Occipital lobe (tissue), 3 donors: ENCODE measurements at places on chromosomes 13 and 19. TPM values are rescaled to one million over a fixed set of nuclear protein-coding genes. Genes with fewer than 3 reads are reported as not detected.

DNA sequence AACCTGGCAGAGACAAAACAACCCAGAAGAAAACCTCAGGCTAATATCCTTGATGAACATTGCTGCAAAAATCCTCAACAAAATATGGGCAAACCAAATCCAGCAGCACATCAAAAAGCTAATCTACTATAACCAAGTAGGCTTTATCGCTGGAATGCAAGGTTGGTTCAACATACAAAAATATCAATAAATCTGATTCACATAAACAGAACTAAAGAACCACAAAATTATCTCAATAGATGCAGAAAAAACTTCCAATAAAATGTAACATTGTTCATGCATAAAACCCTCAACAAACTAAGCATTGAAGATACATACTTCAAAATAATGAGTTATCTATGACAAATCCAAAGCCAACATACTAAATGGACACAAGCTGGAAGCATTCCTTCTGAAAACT lies 8.8 kb downstream of the ZNF724 start:
- DNase-seq, result no peak

DNA sequence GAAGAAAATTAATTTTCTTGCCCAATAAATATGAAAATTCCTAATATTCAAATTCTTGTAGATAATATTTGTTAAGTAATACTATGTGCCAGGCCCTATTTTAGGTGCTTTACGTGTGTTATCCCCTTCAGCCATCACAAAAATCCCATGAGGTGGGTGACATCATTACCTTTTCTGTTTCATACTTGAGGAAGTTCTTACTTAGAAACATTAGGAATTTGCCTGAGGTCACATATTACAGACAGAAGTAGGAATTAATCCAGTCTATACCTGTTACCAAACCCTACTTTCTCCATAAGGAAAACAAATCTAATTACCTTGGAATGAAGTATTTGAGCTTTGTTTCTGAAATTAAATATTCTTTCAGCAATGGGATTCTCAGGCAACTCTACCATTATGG lies 336.1 kb downstream of the GPC6 start:
- no peak for DNase-seq

The FEM1A gene
- 24.0 TPM for total RNA-seq

DNA sequence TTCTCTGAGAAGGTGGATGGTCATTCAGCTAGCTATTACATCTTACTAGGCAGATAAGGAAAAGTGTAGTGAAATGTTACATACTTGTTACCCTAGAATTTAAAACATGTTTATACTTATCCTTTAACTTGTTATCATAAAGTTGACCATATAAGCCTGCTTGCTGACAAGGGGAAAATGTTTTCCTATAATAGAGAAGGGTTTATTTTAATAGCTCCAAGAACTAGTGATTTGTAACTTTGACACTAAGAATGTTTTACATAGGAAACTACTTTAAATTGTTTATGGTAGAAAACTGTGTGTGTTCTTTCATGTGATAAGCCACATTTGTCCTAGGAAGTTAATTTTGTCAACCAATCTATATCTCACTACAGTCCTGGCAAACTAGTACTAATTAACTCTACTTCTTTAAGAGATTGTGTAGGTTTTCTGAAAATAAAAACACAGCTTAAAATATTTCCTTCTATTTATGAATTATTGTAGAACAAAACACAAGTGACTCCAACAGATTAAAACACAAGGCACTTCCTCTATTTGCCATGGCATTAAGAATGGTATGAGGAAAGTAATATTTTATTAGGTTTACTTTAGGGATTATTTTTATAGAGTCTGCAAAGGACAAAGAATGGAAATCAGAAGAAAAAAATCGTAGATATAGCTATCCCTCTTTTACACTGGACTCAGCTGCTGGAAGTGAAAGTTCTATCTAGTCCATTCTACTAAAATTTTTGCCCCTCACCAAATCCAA lies 233.3 kb upstream of the NBEA start:
- no peak for DNase-seq

GRCh38 chr13:45142440-45143345 lies 22.4 kb downstream of the GTF2F2 start:
- DNase-seq, result no peak

- no peak for DNase-seq
Measured at GRCh38 chr13:22451327-22451741, 729.4 kb upstream of the SGCG start.

The CAMSAP3 gene
- 17.0 TPM for total RNA-seq

The NLRP4 gene
- under 0.01 TPM for total RNA-seq

- no peak for DNase-seq
Measured at GRCh38 chr13:113558461-113558860, 26.1 kb upstream of the TFDP1 start.

The COX7A1 gene
- 3.9 TPM for total RNA-seq

GRCh38 chr13:107271227-107271626 lies 703.3 kb upstream of the ARGLU1 start:
- DNase-seq, result no peak

DNA sequence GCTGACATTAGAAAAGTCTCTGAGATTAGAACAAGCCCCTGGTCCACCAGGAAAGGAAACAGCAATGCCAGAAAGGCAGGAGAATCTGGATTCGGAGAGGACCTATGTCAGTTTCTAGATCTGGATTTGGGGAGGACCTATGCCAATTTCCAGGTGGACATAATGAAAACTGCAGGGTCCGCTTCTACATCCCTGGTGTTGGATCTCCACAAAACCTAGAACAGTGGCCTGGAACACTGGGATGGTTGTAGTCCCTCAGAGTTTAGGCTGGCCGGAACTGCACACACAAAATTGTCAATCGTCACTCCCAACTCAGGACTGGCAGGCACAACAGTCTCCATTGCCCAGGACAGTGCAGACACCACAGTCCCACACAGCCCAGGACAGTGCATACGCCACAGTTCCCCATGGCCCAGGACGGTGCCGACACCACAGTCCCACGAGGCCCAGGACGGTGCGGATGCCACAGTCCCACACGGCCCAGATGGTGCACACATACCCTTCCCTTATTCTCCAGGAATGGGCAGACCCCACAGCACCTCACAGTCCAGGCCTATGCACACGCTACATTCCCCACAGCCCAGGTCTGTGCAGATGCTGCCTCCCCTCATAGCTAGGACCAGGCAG lies 341.7 kb downstream of the UQCRFS1 start:
- no peak for DNase-seq

GRCh38 chr13:21745307-21745706 lies 74.4 kb downstream of the FGF9 start:
- no peak for DNase-seq

GRCh38 chr19:53571339-53571738 lies 33.4 kb downstream of the ZNF331 start:
- DNase-seq, result no peak

DNA sequence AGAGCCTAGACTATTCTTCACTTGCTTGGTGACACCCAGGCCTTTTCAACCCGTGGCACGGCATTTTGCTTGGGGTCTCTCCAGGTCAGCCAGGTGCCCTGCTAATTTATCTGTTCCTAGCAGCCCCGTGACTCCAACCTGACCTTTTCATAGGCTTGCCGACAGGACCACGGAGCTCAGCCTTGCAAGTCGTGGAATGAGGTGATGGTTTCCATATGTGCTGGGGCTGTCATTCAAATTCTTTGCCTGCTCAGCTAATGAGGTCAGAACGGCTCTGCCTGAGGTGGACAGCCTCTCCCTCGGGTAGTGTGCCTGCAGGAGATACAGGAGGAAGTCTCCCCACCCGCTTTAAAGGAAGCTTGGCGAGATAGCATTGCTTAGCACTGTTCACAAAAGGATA lies 61.0 kb downstream of the SHISA2 start:
- DNase-seq, result no peak

- DNase-seq, result no peak
Measured at GRCh38 chr13:111476197-111476596, 155.8 kb downstream of the TEX29 start.

DNA sequence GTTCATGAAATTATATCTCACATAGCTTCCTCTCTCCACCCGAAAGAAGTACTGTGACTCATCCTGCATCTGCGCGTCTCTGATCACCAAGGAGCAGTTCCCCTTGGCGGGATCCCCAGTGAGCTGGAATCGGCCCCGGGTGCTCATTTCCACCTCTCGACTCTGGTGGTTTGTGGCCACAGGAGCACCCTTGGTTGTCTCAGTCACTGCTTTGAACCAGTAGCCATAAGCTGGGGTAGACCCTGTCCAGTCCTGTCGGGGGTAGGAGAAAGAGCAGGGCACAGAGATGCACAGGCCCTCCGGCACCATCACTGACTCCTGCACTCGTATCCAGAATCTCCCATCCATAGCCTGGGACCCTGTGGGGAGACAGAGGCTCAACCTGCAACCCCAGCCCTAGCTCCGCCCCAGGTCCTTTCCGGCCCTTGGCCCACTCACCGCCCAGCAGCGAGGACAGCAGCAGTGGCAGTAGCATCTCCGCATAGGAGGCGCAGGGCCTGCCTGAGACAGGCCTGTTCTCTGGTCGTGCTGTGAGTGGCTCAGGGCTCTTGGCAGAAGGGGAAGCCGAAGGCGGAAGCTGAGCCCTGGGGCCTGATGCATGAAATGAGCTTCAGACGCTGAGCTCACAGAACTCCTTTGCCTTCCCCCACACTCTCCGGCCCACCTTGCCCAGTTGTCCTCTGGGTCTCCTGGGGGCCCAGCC lies at the start of gene SIGLEC10:
SIGLEC10 (minus strand) TSS at position 536 of the 703 bp plus-strand sequence; CDS start at position 475, 61 bp downstream.
- DNase-seq, result no peak

DNA sequence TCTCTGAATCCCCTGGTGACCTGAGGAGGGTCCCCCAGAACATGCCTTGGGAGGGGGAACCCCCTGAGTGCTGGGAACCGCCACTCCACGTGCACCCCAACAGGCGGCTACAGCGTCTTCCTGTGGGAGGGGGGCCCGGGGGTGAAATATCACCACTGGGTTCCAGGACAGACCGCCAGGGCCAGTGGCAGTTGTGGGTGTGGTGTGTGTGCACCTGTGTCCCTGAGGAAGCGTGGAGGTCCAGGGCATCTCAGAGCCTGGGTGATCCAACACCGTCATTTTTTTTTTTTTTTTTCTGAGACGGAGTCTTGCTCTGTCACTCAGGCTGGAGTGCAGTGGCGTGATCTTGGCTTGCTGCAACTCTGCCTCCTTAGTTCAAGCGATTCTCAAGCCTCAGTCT lies 4.2 kb downstream of the ADGRE5 start:
- DNase-seq, result no peak

GRCh38 chr13:42760951-42761350 lies 20.4 kb upstream of the FAM216B start:
- no peak for DNase-seq

GRCh38 chr13:72074663-72075062 lies 207.7 kb upstream of the DACH1 start:
- DNase-seq, result no peak

GRCh38 chr13:105519771-105520170 lies 1015.7 kb downstream of the EFNB2 start:
- no peak for DNase-seq

The DOHH gene
- total RNA-seq, result 10.6 TPM

GRCh38 chr13:76723551-76724232 lies 162.5 kb downstream of the KCTD12 start:
- DNase-seq, result no peak

The TMPRSS9 gene
- total RNA-seq, result 0.16 TPM

DNA sequence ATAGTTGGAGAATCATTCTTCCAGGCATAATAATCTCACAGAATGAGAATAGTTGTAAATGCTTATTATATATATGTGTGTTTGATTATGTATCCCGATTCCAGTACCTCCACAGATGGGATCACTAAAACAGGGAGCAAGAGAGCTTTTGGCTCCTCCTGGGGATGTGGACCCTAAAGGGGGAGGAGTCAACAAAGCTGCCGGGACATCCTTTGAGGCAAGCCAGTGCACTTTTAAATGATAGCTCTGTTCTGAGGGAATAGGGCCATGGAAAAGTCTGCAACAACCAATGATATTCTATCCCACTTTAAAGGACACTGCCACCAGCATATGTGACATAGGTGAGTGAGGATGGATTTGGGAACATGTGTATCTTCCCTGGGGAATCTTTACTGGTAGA lies 40.8 kb downstream of the SLITRK5 start:
- no peak for DNase-seq

DNA sequence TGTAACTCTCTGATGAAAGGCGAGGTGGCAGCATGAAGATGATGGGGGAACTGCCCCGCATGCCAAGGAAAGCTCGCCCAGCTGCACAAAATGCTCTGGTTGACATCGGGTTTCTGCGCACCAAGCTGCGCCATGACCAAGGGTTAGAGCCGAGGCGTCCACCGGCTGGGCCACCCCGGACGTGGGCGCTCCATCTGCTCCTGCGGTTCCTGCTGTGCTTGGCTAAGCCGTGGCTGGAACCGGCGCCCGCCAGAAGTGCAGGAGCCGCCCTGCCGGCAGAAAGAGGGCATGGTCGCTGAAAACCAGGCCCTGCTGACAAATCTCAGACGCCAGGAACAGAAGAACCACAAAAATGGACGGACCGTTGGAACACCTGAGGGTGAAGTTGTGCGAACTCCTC lies 57.9 kb downstream of the ZNF100 start:
- DNase-seq, result no peak

GRCh38 chr13:36879218-36879938 lies 40.7 kb downstream of the SMAD9 start:
- DNase-seq, result no peak

DNA sequence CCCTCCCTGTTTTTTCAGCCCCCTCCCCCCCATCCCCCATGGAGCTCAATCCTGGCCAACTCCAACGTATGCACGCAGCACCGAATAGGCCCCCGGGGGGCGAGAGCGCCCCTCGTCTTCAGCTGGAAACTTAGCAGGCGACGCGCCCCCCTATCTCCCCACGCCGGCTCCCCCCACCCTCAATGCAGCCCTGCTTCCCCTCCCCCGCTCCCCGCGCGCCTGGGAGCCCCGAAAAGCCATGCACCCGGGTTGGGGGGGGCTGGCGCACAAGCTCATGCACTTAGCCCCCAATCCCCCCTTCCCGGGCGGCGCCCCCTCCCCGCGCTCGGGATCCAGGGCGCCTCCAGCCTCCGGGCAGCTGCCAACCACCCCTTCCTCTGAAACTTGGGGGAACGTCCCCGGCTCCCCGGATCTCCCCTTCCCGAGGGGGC lies 508 bp downstream of the ZBTB7A start:
- DNase-seq, result no peak

The RASGRP4 gene
- 0.16 TPM for total RNA-seq

- DNase-seq, result peak; percentile 92
Measured at GRCh38 chr19:53254411-53255341, at the start of gene ZNF677. Gene ZNF677 (minus strand): TSS chr19:53254873. CDS start chr19:53251550, 3,323 bp downstream.

The CAPN12 gene
- total RNA-seq, result not detected

The RFPL4AL1 gene
- total RNA-seq, result not detected

- DNase-seq, result no peak
Measured at GRCh38 chr13:96772426-96772825, 221.8 kb downstream of the OXGR1 start.

- no peak for DNase-seq
Measured at GRCh38 chr19:7902796-7903243, 857 bp upstream of the MAP2K7 start.

The SLC10A2 gene
- not detected for total RNA-seq
